CD4-positive, alpha-beta T cell treated with Interleukin-15 for 4 hours (primary cell): ENCODE measurements at places on chromosomes 5 and 9.

GRCh38 chr5:174706997-174707572, 17.3 kb upstream of the MSX2 start:
- no peak for DNase-seq

DNA sequence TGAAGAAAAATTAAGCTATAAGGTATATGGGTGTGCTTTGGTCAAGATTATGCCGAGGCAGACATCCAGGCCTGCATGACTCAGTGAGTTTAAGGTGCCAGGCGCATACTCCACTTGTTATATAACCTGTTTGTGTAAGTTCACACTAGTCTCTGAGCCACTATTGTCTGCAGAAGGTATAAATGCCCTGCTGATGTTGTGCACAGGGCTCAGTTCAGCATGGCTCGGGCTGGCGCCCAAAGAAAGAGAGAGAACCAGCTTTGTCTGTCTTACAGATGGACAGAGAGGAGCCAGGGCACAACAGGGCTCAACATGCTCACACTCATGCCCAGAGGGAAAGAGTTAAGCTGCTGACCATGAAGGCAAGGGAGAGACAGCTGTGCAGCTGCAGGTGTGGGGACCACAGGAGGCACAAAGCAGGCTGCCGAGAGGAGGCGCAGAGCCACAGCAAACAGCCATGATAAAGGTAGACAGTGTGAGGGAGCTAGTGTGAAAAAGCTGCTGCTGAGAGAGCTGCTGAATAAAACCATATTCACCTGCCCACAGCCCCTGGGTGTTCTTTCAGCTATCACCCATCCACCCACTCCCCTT, 1587.6 kb upstream of the C9orf72 start:
- DNase-seq: no peak

DNA sequence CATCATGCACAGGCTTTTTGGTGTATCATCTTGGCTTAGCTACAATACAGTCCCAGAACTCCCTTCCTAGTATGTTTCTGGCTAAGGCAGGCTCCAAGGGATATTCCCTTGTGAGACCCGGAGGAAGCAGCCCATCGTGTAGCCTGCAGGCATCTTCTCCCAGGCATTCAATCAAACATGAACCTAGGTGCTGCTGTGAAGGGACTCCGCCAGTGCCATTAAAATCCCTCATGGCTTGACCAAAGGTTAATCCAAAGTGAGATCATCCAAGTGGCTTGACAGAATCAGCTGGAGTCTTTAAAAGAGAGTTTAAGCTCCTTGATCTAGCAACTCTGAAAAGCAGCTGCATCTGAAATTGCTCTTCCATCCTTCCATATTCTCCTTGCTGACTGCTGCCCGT, 333.9 kb downstream of the DIRAS2 start:
- no peak for DNase-seq

DNA sequence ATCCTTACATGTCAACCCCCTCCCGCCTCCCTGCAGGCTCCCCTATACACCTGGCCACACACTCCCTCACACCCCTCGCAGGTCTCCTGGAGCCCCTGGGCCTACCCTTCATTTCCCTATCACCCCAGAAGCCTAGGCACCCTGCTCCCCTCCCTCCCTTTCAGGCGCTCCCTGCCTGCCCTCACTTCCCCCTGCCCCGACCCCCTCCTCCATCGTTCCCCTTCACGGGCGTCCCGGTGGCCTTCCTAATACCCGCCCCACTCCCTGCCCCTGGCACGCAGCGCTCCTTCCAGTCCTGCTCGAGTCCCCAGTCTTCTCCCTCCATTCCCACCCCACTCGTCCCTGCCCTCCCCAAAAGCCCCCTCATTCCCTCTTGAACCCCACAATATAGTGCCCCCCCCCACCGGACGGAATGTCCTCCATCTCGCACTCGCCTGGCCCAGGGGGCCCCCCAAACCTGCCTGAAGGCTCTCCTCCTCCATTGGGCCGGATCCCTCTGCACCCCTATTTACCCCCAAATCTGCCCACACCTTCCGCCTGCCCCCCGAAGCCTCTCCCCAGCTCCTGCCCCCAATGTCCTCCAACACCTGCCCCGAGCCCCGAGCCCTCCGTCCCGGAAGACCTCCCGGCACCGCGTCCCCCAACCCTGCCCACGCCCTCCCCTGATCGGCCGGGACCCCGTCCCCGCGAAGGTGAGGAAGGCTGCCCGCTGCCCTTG, 746 bp downstream of the STRBP start:
- no peak for DNase-seq

- no peak for DNase-seq
Measured at GRCh38 chr5:9947225-9947714, 302.4 kb downstream of the ATPSCKMT start.

- no peak for DNase-seq
Measured at GRCh38 chr9:108549184-108549583, 306.6 kb downstream of the ACTL7B start.

GRCh38 chr5:1125030-1125357, 13.1 kb upstream of the SLC12A7 start:
- DNase-seq: no peak

DNA sequence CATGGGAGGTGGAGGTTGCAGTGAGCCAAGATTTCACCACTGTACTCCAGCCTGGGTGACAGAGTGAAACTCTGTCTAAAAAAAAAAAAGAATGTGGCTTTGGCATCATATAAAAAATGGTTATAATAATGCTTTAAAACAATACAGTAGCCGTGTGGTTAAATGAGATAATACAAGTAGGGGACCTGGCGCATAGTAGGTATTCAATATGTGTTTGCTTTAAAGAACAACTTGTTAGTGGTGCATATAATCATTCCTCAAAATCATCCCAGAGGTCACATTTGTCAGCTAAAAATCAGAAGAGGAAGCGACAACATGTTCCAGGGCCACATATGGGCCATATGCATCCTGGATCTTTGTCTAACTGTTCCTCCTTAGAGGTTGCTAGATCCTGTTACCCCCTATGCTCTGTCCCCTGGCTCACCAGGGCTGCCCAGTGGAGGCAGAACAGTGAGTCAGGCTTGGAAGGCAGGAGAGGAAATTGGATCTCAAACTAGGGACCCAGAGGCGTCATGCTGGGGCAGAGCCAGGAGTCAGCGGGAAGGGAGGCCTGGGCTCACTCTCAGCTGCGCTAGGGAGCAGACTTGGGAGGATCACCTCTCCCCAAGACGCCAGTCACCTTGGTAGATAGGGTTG, 27.7 kb downstream of the LHX6 start:
- DNase-seq: no peak

DNA sequence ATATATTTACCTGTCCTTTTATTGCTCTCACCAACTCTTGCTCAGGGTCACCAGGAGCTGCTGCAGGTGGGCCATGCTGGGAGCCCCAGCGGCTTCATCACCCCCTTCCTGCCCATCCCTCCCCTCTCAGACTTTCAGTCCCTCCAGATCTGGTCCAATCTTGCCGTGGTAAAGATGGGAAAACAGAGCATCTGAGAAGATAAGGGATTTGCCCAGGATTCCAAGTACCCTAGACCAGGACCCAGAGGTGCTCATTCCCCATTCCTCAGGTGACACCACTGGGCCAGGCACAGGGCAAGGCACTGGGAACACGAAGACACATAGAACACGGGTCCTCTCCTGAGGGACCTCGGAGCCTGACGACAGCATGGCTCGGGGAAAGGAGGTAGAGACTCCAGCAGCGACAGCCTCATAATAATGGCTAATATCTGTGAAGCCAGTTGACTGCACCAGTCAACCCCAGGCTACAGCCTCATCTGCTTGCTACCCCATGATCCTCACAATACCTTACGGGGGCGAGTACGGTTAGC, 18.0 kb downstream of the TMOD1 start:
- DNase-seq: no peak
